Stimulated activated CD4-positive, alpha-beta T cell treated with anti-CD3 and anti-CD28 coated beads, Interleukin-1b, Interleukin-23, amount 100 ng/mL, for 4 hours (primary cell): ENCODE measurements at places on chromosomes 3 and 15.

GRCh38 chr3:23341147-23341838 lies 138.2 kb downstream of the UBE2E2 start:
- DNase-seq: no peak

GRCh38 chr3:63934041-63934866 lies 22.1 kb upstream of the SCAANT1 start:
- no peak for DNase-seq

DNA sequence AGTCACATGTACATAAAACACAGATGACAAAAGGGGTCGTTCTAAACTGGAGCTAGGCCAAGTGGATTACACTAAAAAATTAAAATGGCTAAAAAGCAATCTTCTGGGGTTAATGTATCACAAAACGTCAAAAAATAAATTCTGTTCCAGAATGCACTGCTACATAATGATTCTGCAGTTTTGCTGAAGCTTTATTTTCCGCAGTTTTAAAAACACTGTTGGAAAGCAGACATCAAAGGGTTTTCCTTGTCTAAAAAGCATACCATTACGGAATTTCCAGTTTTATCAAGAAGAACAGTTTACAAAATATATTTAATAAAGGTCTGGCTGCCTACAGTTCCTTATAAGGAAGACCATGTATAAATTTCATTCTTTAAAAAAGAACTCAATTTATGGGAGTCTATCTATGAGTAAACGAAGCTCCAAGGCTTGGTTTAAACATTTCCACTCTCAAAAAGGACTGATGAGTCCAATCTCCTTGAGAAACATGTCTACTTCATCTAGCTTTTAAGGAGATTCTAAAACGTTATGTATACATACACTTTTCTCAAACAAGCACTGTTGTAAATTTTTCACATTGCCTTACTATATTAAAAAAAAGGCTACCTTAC lies 1.3 kb downstream of the DMXL2 start:
- DNase-seq: no peak

GRCh38 chr3:63961891-63962290 lies 49.7 kb upstream of the SCAANT1 start:
- DNase-seq: no peak

- no peak for DNase-seq
Observed at GRCh38 chr15:94070356-94071295, 160.7 kb upstream of the MCTP2 start.

DNA sequence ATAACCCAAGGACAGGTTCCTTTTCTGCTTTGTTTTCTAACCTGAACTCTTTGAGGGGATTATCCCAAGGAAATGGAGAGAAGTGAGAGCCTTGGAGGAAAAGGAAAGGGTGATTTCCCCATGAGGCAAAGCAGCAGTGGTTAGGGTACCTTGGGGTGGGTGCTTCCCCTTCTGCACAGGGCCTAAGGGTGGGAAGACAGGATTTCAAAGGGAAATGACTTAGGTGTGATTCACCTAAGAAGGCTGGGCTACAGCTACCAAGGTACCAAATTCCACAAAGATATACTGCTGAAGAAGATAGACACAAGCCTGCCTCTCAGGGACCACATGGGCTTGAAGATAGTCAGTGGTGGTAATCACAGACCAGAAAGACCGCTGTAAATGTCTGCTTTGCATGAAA lies 325.3 kb upstream of the DPH6 start:
- DNase-seq: no peak

DNA sequence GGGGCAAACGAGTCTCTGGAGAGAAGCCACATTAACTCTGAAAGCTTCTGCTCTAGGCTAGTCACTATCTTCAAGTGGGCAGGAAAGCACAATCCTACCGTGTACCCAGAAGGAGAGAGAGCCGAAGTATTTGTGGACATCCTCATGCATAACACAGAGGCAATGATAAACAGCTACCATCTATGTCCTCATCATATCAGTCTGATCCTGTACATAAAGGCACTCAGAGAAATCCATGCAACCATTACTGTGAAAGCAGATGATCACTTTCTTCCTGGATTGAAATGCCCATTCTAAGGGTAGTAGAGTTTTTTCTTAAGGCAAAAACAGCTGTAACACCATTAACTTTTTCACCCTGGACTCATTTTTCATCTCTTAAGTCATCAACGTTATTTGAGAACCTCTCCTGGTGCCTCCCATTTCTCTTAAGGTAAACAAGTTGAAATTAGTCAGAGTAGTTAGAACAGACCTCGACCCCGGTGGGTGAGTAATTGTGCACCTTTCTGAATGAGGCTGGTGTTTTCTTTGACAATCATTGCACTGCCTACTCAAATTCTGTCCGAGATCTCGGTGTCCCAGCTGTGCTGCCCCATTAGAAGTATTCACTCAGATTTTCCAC lies 327.4 kb downstream of the SHQ1 start:
- DNase-seq: peak; percentile 30

DNA sequence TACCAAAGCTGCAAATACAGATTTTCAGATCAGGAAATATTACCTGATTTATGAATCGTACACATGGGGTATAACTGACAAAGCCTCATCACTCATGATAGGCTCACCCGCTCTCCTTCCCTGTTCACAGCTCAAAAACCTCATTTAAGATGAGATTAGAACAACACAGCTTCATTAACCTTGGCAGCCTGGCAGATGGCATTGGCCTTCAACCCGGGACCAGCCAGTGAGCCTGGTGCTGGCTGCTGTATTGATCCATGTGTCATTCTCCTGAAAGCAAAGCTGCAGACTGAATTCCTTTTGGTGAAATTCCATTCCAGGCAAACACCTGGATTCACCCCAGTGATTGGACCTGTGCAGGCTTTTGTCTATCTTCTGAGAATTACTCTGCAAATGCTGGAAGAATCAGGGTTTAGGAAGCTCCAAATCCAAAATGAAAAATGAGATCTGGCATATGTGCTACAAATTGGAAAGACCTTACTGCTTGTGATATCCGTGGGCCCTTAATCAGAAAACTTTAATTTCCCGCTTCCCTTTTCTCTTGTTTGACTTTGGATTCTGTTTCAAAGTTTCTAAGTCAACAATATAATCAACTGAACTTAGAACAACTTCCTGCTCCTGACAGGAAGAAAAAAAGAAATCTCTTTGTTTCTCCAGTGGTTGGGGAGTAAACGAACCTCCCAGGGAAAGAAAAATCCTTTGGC lies 189.1 kb upstream of the KBTBD8 start:
- no peak for DNase-seq

DNA sequence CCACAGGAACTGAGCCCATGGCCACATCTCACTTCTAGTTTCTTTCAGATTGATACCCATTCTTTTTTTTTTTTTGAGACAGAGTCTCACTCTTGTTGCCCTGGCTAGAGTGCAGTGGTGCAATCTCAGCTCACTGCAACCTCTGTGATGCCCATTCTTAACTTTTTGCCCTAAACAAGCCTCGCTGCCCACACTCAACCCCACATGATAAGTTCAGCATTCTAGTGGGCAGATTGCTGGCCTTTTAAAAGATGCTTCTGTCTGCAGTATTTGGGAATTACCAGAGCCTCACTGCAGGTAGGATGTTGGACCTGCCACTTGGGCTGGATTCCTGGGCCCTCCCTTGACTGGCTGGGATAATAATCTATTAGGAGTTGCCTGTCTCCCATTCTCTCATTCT lies 51.0 kb downstream of the TRANK1 start:
- DNase-seq: no peak

DNA sequence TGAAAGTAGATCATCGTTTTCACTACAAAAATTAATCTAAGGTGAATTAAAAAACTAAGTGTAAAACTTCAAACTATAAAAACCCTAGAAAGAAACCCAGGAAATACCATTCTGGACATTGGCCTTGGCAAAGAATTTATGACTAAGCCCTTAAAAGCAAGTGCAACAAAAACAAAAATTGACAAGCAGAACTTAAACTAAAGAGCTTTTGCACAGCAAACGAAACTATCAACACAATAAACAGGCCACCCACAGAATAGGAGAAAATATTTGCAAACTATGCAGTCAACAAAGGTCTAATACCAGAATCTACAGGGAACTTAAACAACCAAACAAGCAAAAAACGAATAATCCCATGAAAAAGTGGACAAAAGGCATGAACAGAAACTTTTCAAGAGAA lies 302.0 kb downstream of the CHST2 start:
- no peak for DNase-seq

- DNase-seq: no peak
Observed at GRCh38 chr3:17352620-17353019, 389.8 kb downstream of the TBC1D5 start.
